ENCODE measurements at places on chromosomes 4 and X.
A peak's percentile ranks its signal among the peaks of the same experiment; 100 is the strongest.

DNA sequence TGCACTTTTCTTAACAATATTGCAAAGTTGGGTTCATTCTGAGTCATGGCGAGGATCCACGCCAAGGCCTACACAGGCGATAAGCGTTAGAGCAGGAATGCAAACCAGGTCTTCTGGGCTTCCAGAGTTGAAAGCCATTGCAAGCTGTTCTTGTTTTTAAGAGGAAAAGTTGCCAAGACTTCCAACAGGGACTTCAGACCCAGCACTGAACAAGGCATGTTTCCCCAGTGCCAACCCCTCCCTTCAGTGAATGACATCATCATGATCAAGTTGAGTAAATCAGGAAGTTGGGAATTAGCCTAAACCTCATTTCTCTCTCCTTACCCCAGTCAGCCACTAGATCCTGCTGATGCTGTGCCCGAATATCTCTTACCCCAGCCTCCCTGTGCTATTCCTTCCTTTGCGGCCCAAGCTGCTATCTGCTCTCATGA is 355.1 kb downstream of the HS3ST1 start:
- no peak for DNase-seq

DNA sequence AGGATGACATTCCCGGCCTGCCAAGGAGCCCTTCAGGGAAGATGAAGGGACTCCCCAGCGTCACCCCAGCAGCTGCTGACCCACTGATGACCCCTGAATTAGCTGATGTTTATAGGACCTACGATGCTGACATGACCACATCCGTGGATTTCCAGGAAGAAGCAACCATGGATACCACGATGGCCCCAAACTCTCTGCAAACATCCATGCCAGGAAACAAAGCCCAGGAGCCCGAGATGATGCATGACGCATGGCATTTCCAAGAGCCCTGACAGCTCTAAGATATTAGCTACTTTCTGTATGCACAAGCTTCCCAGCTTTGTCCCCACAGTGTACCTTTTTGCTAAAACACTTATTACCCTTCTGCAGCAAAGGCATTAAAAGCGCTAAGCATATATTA is 14.4 kb downstream of the AMBN start:
- no peak for DNase-seq

- no peak for DNase-seq
Measured at GRCh38 chrX:65731684-65732289, 64.3 kb downstream of the MSN start.

- no peak for DNase-seq
Measured at GRCh38 chr4:133154725-133155124, 5.6 kb downstream of the PCDH10 start.

- DNase-seq, result no peak
Measured at GRCh38 chrX:48761674-48762471, at the start of gene GLOD5. GLOD5 (plus strand) TSS chrX:48761747; CDS start chrX:48761791, 44 bp downstream.

DNA sequence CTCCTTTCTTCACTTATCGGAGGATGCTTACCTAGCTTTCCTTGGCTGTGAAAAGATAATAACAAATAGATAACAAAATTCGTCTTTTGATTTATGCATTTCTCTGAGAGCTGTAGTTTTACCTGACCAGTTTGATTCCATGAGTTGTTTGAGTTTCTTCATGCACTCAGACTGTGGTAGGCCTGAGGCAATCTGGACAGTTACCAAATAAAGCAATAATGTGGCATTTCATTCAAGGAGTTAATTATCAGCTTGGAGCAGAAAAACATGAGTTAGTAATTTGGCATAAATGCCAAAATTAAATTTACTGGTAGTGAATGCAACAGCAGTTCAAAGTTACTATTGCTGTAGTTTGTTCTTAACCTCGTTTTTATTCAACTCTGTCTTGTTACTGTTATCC is 53.5 kb downstream of the FABP2 start:
- no peak for DNase-seq

DNA sequence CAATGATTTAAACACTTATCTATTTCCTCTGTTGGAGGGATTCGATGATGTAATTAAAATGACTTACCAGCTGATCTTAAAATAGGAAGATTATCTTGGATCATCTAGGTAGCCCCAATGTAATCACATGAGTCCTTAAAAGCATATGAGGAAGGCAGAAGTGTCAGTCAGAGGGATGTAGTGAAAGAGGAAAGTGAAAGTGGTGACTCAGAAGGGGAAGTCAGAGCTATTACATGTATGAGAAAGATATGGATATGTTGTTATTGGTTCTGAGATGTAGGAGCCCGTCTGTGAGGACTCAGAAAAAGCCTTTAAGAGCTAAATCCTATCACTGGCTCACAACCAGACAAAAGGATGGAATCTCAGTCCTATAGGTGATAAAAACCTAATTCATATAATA is 456.4 kb downstream of the DACH2 start:
- DNase-seq, result no peak

GRCh38 chr4:80875642-80876041 is 154.9 kb upstream of the BMP3 start:
- no peak for DNase-seq

DNA sequence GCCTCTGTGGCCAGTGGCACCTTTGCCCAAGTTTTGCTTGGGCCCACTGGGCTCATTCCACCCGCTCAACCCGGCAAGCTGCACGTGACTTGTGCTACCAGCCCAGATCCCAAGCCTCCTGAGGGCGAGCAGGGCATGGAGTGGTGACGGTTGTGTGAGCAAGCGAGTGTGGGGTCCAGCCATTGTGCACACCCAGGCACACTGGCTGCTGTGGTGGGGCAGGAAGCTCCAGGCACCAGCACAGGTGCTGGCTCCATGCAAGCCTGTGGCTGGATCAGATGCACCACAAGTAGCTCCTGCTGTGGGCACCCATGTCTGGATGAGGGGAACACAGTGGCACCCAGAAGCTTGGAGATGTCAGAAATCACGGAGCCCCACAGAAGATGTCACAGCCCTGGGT is 557.0 kb upstream of the GNPDA2 start:
- DNase-seq, result no peak

DNA sequence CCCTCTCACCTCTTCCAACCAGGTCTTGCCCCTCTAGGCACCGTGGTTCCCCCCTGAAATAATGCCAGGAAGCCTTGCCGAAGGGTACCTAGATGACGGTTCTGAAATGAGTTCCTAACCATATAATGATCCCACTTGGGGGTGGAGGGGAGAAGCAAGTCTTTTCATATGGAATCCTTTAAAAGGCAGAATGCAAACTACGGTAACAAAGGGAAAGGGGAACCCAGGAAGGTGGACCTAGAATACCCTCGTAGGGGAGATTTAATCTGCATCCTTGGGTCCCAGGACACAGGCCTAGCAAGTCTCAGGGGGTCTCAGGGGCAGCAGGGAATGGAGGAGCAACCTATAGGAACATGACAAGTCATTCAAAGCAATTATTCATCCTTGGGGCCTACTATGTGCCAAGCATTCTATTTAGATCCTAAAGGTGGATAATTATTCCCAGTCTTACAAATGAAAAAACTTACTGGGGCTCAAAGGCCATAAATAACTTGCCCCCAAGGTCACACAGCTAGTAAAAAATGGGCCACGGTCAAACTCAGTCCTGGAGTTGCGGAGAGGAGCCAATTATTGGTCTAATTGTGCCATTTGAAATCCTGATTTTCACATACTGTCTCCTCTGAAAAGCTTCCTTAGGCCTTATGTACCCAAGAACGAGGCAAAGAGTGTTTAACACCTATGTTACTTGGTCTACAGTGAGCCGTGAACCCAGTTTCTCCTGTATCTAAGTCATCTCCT is 8.8 kb downstream of the BCOR start:
- DNase-seq, result no peak

DNA sequence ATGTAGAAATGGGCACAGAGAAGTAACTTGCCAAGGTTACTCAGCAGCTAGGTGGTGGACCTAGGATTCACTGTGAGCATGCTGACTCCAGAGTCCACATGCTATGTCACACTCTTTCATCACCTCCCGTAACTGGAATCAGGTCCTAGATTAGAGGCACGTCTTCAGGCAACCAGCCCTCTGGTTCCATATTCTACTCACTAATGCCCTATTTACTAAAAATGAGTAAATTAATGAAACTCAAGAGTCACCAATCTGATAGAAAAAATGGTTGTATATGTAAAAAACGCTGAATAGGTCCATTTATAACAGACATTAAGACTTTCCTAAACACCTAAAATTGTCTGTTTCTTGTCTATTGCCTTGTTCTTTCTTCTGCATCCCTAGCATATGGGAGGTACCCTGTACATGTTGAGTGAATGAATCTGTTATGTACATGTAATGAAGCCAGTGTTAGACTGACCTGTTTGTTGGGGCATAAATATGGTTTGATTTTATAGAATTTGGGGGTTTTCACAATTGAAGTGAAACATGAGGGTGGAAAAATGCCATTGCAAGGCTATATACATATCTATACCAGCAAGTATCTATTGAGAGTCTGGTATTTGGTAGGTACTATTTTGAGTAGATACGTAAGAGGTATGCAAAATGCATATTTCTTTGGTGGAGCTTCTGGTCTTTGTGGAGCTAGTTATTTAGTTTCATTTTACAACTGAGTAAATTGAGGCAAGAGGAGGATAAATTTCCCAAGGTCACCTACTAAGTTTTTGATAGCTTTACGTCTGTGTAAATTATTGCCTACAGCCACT is 7.5 kb upstream of the RUFY3 start:
- no peak for DNase-seq

DNA sequence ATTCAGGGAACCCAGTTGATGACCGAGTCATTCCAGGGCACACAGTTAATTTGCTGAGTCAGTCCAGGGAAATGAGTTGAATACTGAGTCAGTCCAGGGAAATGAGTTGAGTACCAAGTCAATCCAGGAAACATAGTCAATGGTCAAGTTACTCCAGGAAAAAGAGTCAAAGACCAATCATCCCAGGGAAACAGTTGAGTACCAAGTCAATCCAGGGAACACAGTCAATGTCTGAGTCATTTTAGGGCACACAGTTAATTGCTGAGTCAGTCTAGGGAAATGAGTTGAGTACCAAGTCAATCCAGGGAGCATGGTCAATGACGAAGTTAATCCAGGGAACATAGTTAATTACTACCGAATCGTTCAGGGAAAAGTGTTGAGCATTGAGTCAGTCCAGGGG is 754.4 kb downstream of the NLGN4X start:
- DNase-seq, result no peak

DNA sequence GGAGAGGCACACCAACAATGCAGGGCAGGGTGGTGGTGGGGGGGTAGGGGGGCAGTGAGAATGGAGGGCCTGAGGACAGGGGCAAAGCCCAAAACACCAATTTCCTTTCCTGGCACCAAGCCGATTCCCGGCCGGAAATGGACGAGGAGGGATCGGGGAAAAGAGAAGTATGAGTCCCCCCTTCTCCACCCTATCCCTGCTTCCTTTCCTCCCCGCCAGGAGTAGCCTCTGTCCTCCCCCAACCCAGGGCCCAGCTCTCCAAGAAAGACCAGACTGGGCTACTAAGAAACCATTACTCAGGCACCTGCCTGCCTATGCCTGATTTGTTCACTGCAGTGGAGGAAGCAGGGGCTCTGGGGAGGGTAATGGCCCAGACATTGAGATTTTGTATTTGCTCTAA is 402 bp downstream of the CCDC120 start:
- no peak for DNase-seq

GRCh38 chrX:133120406-133120805 is 23.5 kb upstream of the USP26 start:
- DNase-seq, result no peak

- no peak for DNase-seq
Measured at GRCh38 chr4:102758241-102759160, 2.3 kb downstream of the MANBA start.

DNA sequence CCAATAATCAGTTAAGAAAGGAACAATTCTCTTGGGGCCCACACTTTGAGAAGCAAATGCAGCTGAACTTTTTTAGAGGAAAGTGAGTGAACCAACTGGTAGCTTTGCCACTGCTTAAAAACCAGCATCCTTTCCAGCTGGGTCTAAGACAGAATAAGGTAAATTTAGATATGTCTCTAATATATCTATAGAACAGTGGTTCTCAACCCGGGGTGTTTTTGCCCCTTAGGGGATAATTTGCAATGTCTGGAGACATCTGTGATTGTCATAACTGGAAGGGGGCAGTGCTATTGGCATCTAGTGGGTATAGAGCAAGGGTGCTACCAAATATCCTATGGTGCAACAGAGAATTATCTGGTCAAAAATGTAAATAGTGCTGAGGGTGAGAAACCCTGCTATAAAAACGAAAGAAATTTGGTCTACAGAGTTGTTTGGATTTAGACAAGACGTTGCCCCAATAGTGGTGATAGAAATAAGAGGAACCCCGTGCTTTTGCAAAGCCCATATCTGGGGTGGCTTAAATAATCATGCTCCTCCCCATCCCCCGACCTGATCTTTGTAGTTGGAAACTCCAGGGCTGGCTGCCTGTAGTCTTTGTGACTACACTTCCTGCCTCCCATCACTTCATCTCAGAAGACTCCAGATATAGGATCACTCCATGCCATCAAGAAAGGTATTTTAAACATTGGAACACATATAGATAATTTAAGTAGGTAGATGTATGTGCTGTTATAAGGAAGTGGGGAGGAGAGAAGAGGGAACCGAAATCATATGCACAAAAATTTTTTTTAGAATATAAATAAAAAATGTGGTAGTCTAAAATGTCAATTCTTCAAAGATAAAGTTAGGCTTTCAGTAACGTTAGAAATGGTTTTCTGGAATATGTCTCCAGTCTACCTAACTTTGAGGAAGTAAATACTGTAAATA is at the start of gene TLR7:
TSS of gene TLR7 (plus strand) at position 622 of the 927 bp plus-strand sequence. CDS start 507 bp downstream, outside the sequence.
- no peak for DNase-seq

DNA sequence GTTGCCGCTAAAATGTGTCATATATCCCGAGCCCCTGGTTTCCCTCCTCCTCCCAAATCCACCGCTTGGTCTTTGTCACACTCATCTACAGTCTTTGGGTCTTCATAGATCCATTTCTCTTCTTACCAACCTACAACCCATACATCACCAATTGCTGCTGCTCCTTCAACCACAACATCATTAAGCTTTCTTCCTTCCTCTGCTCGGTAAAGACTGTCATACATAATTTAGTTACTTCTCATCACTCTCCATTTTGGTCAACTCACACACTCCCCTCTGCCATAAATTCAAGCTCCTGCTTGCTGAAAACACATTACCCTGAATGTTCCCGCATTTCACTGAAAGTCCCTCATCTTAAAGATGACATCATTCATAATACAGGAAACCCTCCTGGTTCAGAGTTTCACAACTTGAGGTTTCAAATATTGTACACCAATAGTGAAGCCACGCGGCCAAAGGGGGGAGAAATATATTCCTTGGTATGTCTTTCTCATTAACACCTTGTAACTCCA is 1.7 kb upstream of the DCTD start:
- peak; percentile 3 for DNase-seq

- DNase-seq, result no peak
Measured at GRCh38 chr4:55125763-55126541, 557 bp upstream of the KDR start.

GRCh38 chr4:156788782-156789181 is 182.8 kb downstream of the PDGFC start:
- DNase-seq, result no peak

DNA sequence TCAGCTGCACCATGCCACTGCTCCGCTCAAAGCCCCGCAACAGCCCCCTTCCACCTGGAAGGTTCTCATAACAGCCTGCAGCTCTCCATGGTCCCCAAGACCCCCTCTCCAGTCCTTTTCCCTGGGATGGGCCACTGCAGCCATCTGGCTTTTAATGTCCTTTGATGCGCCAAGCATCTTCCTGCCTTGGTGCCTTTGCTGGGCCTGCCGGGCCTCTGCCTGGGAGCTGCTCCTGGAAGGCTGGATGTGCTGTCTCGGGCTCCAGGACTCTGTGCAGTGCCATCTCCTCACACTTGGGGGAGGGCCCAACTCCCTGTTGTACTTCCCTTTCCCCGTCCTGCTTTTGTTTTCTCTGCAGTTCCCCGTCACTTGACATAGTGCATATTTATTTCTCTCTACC is 60.3 kb downstream of the TAPT1 start:
- no peak for DNase-seq

Measured in stimulated activated CD4-positive, alpha-beta T cell treated with anti-CD3 and anti-CD28 coated beads, TNF-alpha, amount 100 ng/mL, for 48 hours (primary cell).